ENCODE measurements at places on chromosomes 11 and 22.

DNA sequence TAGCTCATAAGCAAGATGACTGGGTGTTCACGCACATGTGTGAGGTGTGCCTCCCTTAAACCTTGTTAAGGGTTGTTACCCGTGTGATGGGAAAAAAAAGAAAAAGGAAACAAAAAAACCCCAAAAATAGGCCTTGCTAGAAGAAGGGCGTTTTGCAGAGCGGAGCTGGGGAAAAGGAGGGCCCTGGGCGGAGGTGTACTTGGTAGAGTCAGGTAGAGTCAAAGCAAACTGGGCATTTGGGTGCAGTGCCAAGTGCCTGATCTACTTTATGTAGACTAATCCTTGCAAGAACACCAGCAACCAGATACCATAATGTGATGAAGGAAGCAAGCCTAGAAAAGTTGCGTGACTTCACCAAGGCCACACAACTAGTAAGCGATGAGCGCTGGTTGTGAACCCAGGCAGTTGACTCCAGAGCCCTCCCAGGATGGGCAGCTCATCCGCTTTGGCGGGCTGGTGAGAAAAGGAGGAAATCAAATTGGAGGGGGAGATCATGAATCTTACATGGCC, 1.2 kb upstream of the TIRAP start:
- DNase-seq, result no peak

DNA sequence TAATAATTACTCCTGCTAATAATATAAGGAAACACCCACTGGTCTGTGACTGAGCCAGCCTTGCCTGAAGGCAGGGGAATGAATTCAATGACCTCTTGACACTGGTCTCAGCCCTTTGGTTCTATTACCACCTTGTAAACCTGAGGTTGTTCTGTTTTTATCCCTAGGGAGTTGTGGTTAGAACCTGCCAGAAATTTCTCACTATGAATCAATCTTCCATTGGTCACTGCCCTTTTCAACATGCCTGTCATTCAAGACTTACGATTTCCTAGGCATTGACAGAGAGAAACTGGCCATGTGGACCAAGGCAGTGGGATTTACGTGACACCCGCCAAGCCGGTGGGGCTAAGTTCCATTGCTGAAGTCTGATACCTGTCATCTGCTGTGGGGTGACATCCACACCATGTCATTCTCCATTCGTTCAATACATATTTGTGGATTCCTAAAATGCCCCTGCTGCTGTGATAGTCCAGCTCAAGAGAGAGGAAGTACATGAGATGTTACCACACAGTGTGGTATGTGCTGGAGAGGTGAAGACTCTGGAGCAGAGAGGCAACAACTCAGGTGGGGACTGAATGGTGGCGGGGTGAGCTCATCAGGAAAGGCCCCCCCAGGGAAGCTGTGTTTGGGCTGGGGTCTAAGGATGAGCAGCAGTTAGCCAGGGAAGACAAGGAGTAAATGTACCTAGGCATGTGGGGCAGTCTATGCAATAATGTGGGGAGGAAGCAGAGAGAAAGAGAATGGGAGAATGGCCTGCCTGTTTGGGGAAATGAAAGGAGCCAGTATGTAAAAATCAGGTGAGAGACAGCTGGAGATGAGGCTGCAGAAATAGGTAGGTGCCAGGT, 15.2 kb upstream of the EHF start:
- no peak for DNase-seq

- DNase-seq, result no peak
Measured at GRCh38 chr22:31828739-31829138, 74.9 kb downstream of the DEPDC5 start.

- DNase-seq, result no peak
Measured at GRCh38 chr22:26617271-26618199, at the start of gene CRYBB1. CRYBB1 (minus strand) TSS chr22:26618027; CDS start chr22:26616319, 1,708 bp downstream.

GRCh38 chr11:120031156-120031555, 106.8 kb downstream of the TRIM29 start:
- no peak for DNase-seq

- DNase-seq, result no peak
Measured at GRCh38 chr11:126361400-126361799, 5.9 kb downstream of the ST3GAL4 start.

GRCh38 chr22:47739291-47740015, 977.0 kb downstream of the TBC1D22A start:
- DNase-seq, result no peak

DNA sequence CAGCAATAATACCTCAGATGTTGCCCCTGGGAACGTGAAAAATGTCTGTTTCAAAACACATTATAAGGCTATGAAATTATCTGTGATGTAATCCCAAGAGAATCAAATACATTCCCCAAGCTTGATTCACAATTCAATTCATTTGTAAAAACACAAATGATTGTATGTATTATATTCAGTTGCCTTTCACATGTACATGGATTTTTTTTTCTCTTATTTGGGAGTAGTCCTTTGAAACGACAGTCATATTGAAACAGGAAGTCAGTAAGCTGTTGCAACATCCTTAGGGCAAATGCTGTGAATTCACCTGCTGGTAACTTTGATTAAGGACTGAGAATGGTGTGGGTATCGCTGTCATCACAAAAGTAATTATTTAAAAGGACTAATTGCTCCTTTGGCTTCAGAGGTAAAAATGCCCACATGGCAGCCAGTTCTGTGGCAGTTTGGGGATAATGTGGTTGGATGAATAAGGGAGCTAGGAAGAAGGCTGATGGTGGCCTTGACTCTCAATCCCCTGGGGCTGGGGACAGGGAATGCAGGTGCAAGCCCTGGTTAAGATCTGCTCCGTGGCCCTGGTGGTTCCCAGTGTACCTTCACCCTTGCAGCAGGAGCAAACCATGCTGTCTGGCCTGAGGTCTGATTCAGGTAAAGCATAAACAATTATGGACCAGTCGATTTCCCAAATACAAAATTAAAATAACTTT, 13.2 kb downstream of the EHF start:
- DNase-seq, result no peak

DNA sequence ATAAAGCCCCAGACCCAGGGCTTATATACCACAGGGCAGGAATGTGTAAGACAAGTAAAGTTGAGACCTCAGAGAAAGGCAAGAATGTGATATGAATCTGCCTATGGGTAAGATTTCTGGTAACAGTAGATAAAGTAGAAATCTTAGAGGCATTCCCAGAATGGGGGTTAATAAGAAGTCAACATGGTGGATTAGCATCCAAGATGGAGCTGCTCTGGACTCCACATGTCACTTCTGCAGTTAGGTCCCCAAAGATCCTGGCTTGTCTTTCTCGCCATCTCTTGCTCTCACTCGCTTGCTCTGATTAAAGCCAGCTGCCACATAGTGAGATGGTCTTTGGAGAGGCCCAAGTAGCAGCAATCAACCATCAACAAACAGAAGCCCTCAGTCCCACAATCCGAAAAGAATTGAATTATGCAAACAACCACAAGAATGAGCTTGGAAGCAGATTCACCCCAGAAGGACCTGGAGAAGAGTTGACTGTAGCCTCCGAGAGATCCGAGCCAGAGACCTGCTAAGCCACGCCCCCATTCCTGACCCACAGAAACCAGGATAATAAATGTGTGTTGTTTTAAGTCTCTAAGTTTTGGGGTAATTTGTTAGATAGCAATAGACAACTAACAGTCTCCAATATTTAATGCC, 5.4 kb upstream of the C11orf86 start:
- no peak for DNase-seq

GRCh38 chr22:42169055-42169469, 38.5 kb upstream of the CYP2D6 start:
- peak; percentile 71 for DNase-seq

DNA sequence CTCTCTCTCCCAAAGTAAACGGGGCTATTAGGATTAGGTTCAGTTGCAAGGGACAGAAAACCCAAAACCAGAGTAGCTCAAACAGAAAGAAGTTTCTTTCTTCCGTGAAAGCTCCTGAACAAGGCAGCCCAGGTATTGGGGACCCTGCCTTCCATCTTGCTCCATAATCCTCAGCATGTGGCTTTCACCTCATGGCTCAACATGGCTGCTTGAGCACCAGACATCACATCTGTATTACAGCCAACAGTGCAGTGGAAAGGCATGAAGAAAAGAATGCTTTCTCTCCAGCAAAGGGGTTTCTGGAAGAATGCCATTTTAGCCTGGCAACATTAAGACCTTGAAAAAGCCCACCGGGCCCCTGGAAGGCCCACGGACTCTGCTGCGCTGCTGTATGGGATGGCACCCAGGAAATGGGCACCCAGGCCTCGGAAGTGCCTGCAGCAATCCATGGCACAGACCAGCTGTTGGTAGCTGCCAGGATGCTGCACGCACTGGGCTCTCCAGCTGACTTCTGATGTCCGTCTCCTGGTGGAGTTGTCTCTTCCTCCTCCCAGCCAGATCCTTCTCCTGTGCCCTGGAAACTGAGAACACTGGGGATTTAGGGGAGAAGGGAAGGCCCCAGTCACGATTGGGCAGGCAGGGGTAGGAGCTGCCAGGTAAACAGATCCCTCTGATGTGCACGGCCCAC, 22.6 kb downstream of the PDGFB start:
- DNase-seq, result no peak

GRCh38 chr11:96361778-96362177, 18.8 kb upstream of the MAML2 start:
- DNase-seq, result no peak

DNA sequence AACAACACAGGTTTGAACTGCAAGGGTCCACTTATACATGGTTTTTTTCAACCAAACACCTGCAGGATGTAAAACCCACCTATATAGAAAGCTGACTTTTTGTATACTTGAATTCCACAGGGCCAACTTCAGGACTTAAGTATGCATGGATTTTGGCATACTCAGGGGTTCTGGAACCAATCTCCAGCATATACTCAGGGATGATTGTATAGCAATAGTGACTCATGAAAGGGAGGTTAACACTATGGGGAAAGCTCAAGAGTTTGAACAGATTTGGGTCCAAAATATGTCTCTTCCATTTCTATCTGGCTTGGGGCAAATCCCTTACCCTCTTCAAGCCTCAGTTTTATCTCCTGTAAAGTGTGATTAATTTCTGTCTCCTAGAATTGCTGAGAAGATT, 94.9 kb downstream of the MICAL2 start:
- DNase-seq, result no peak

- DNase-seq, result no peak
Measured at GRCh38 chr22:46356496-46357480, 21.3 kb downstream of the TRMU start.

- no peak for DNase-seq
Measured at GRCh38 chr22:25745341-25746011, 3.5 kb downstream of the MYO18B start.

DNA sequence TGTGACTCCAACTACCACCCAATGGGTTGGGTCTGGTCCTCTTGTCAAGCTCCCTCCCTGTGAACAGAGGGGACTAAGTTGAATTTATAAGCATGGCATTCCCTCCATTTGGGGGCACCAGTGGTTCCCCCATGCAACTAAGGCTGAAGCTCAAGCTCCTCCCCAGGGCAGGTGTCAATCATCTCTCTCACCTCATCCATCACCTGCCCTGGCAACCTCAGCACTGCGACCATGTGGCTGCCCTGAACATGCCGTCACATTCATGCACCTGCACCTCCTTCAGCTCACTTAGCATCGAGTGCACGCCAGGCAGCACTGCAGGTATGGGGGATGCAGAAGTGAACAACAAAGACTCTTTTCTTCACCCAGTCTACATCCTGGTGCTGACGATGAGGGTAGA, 799.3 kb downstream of the TBC1D22A start:
- DNase-seq, result no peak

DNA sequence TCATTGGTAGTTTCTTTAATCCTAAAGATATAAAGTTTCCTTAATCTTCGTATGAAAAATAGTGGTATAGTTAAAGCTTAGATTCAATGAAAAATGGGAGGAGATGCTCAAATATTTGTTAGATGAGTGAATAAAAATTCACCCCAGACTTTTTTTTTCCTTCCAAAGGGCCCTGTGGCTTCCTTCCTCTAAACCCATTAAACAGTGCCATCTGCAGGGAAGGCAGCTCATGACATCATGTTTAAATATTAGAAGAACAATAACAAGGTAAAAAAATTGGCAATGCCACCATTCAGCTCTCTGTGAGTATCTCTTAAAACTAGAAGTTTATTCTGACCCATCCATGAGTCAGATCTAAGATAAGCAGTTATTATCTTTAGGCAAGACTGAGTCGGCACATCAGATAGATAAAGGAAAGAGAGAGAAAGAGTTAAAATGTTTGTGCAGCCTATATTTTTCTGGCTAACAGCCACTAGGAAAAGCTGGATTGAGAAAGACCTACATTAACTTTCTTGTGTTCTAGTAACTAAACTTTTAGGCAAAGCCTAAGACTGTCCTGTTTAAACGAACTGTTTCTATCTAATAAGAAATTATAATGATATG, 19.1 kb upstream of the OOSP1 start:
- DNase-seq, result no peak

DNA sequence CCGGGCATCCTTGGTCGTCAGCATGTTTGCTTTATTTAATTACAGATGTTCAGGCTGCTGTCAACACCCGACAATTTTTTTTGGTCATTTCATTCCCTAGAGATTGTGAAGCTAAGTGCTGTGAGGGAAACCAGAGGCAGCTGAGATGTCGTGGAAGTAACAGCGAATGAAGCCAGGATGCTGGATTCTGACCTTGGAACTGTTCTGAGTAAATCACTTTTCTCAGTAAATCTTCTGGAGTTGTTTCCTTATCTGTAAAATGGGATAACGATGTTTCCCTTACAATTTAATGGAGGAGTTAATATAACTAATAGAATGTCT, 390 bp upstream of the CKAP5 start:
- DNase-seq, result no peak

GRCh38 chr11:119460582-119460981, 37.6 kb upstream of the THY1 start:
- no peak for DNase-seq

GRCh38 chr11:88604260-88604659, 266.7 kb upstream of the CTSC start:
- DNase-seq, result no peak

Data from NCI-H1092 (cell line).